ENCODE measurements at places on chromosomes 12 and 14.

DNA sequence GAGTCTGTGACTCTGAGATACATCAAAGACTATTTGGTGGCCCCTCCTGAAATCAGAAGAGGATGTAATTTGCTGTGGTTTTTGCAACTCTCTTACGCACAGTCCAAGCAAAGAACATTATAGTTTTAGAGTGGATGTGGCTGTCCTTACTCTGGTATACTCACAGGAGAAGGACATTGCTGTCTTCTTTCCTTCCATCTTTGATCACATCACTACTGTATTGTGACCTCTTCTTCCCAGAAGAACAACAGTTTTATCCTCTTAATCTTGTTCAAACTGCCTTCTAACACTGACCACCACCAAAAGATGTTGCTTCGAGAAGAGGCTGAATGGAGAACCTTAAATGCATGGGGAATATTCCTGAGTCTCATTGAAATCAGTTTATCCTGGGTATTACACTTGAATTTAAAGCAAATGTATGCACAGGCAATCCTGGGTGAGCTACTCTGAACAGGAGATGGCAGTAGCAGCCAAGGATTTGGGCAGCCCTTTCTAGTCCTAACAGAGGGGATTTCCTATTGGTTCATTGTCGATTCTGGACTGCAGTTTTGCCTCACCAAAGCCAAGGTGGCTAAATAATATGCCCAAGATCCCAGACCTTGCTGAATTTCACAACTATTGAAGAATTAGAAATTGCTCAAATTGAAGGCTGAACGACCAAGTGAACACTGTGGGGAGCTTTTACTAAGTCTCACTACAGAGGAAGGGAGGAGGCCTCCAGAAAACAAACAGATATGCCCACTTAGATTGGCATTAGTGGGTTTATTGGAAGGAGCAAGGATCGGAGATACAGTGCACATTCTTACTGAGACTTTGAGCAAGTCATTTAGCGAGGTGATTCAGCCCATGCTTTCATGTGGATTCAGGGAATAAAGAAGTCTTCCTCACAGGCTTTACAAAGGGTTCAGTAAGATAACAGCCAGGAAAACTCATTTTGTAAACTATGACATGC lies 282.8 kb downstream of the PAWR start:
- no peak for DNase-seq

DNA sequence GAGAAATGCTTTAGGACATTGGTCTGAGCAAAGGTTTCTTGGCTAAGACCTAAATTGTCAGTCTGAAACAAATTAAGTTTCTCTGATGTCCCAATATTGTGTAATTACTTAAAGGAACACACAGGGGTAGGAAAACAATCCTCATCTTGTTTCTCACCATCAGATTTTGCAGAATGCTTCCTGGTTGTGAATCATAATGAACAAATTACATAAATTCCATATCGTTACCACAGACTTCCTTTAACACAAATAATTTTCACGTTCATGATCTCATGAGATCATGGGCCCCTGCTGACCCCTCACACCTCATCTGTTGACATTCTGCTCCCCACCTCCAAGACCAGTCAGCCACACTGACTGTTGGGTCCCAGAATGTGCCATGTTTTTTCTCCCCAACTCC lies 194.1 kb downstream of the MON2 start:
- no peak for DNase-seq

DNA sequence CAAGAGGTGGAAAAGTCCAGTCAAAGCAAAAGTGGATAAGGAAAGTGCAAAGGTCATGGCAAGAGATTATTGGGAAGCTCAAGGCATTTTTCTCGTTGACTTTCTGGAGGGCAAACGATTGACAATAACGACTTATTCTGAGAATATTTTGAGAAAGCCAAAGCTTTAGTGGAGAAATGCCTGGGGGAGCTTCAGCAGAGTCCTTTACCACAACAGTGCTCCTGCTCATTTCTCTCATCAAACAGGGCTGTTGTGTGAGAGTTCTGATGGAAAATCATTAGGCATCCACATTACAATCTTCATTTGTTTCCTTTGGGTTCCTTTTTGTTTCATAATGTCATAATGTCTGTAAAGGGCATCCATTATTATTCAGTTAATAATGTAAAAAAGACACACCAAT lies 26.9 kb downstream of the PRB3 start:
- no peak for DNase-seq

DNA sequence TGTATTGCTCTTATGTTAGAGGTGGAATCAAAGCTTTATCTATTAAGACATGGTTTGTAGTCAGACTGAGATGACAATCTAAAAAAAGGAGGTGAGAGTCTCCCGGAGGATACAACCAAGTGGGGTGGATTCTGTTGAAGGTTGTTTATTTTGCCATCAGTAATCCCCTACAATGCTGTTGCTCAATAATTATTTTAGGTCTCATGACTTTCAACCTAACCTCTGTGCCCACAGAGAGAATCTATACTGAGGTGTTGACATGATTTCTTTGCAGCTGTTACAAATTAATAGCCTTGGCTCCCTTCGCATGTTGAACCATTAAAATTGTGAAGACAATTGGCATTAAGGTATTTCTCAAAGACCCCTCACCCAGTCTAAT lies 28.7 kb upstream of the FOS start:
- DNase-seq: no peak

GRCh38 chr14:68807987-68808386 lies 15.1 kb upstream of the ZFP36L1 start:
- no peak for DNase-seq

GRCh38 chr12:38761636-38762342 lies 143.6 kb downstream of the CPNE8 start:
- no peak for DNase-seq

DNA sequence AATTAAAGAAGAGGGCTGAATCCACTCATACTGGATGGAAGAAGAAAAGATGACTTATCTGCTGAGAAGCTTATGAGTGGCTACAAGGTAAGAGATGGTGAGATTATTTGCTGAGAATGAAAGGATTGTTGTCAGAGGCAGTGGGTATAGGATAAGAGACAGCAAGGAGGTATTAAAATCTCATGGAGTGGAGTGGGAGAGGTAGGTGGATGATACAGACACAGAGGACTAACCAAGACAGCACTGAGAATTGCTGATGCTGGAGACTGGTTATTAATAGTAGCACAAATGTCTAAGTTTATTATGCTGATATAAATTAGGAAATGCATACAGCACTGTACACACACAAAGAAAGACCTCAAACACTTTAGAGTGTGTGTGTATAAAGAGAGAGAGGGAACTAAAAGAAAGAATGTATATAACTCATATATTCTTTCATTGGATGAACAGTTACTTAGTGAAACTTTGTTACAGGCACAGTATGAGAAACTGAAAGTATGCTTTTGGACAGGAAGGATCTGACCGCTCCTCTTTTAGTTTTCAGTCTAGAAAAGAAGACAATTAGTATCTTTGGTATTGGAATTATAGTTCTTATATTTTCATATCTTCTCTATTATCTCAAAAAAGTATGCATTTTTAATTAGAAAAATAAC lies 543.1 kb downstream of the LRFN5 start:
- DNase-seq: no peak

- DNase-seq: no peak
These were observed 709.2 kb downstream of the TMEM121 start for GRCh38 chr14:106235356-106236159.

GRCh38 chr14:95507701-95508103 lies 8.7 kb downstream of the SYNE3 start:
- DNase-seq: no peak

- no peak for DNase-seq
These were observed 1.0 kb downstream of the ART4 start for GRCh38 chr12:14842315-14842714.

GRCh38 chr14:104844306-104845032 lies 20.6 kb upstream of the CEP170B start:
- no peak for DNase-seq

DNA sequence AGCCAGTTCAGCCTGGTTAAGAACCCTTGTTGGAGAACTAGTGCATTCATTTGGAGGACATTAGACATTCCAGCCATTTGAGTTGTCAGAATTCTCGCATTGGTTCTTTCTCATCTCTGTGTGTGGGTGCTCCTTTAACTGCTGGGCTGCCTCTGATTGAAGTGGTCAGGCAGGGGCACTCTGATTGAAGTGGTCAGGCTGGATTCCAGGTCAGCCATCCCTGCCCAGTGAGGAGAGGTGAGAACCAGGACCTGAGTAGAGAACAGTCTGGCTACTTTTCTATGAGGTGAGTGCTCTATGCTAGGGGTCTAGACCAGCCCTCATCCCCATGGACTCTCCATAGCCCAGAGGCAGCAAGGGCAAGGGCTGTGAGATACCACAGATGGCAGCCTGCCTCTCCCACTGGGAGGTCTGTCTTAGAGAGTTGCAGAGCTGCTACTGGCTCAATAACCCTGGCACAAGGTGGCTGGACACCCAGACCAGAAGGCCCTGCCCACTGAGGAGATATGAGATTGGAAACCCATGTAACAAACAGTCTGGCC lies 691.6 kb downstream of the TMTC2 start:
- DNase-seq: no peak

- DNase-seq: peak; percentile 85
These were observed 26.4 kb upstream of the DICER1 start for GRCh38 chr14:95183532-95184412.

GRCh38 chr12:57816001-57816854 lies 2.3 kb downstream of the AVIL start:
- DNase-seq: no peak

- DNase-seq: no peak
These were observed 449.1 kb downstream of the RAD51B start for GRCh38 chr14:68268719-68269118.

DNA sequence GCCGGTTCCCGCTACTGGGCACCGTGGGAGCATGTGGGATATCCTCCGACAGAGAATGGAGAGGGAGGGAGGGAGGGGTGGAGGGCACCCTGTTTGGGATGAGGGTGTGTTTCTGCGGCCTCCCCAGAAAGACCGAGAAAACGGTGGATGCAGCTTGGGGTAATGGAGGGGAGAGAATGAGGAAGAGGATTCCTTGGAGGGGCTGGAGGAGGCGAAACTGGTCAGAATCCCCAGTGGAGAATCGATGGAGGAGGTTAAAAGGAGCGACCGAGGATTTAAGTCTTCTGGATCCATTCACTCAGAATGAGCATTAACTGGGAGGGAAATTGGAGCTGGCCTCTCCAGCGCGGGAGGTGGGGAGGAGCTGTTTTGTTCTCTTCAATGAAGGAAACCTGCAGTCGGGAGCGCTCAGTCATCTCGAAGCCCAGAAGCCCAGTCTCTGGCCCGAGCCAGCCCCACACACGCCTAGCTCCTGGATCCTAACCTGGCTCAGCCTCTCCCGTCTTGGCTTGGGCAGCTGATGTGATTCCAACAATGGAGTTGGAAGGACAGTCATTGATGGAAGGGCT lies 581 bp downstream of the ARG2 start:
- no peak for DNase-seq

DNA sequence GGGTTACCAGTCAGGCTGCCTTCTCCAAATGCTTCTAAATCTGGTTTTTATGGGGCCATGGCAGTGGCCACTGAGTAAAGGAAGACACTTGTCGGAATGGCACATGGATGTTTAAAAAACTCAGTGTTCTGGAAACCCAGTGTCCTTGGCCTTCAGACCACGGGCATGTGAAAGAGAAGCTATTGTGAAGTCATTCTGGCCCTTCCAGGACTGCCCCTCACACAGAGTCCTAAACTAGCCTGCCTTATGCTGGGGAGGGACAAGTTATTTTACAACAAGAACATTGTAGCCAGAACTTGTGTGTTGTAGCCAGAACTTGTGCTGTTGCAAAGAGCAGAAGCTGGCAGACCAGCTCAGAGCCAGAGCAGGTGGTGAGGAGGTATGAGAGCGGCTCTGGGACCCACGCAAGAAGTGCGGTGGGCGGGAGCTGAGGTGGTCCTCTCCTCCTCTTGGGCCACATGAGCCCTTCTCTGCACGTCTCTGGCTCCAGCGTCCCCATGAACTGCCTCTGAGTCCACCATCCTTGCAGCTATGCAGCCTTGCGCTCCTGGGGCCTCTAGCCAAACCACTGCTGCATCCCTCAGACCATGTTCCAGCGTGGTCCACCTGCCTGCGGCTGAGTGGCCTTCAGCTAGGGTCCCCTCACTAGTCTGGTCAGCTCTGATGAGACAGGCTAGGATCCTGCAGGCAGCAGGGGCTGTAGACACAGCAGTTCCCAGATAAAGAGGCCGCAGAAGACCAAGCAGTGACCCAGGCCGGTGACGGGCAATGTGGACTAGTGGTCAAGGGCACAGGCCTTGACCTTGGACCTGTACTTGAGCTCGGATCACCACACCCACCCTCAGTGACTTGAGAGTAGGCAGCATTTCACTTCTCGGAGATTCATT lies 32.5 kb downstream of the MMAB start:
- DNase-seq: no peak

DNA sequence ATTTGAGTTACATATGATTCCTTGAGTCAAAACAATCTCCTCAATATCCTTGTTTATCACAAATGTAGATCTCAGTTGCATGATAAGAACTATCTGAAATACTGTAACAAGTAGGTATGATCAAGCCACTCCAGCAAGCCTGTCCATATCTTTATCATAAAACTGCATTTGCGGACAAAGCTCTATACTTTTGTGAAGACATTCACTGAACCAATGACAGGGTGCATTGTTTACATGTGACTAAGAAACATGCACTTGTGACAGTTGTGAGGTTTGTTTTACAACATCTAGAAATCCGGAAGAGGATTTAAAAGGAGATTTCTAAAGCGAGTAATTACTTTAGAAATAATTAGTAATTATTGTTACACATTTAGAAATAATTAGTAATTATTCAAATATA lies 111.7 kb downstream of the PPP2R5E start:
- no peak for DNase-seq

DNA sequence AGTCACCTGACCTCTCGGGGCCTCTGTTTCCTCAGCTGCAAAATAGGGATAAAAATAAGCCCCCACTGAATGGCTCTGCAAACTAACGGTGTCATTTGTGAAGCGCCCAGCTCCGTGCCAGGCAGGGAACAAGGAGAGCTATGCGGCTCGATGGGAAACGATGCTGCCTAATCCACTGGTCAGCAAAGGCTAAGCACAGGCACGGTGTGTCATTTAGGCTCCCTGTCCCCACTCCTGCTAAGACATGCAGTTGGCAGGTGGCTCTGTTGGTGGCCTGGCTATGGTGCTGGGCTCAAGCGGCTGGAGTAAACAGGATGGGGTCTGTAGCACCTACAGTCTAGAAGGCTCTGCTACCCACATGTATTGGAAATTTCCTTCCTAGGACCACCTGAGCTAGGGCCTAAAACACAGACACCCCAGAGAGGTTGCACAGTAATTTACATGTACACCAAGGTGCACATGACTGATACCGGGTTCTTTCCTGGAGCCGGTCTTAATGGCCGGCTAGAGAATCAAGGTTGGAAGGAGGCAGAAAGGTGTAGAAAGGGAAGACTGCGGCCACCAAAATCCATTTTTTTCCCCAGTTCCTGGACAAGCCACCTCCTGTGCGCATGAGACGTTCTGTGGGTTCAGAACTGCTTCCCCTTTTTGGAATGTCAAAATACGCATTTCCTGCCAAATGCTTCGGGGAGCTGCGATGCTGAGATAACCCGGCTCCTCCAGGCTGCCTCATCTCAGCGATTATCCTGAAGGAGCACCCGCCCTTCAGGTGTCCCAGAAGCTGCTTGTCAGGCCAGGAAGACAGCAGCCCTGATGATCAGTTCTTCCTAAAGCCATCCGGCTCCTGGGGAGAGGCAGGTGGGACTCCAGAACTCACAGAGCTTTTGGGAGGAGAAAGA lies 1.0 kb downstream of the CACNA2D4 start:
- DNase-seq: peak; percentile 82

Measured in inflammatory macrophage (primary cell).